ENCODE measurements at places on chromosomes 12 and 14.

- DNase-seq = no peak
Observed at GRCh38 chr14:100747736-100748135, 21.0 kb downstream of the DLK1 start.

DNA sequence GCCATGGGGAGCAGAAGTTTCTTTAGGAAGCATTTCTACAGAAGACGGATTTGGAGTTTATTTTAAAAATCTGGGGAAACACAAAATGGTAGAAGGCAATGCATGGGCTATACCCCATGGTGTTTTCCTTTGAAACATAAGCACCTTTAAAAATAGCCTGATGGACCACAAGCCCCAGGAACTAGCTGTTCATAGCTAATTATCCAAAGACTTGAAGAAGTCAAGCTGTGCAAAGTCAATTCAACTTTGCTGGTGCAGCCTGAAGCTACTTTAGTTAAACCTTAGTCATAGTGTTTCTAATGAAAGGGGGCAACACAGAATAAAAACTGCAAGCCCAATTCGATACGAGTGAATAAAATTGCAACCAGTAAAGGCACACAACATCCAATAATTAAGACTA lies 732.5 kb downstream of the GALC start:
- no peak for DNase-seq

DNA sequence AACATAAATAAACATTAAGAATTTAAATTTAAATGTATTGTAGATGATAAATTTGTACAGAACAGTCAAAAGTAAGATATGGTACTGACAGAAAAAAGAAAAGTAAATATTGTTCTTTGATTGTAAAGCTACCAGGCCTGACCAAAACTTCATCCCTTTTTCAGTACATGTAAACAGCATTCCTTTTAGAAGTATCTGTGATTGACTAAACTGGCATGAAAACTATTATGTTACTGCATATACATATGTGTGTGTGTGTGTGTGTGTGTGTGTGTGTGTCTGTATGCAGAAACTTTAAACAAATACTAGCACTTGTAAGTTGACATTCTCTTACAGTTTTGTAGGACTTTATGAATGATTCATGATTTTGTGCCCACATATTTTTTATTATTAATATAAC lies 270.9 kb downstream of the C12orf50 start:
- DNase-seq = no peak

GRCh38 chr14:104721505-104722431 lies 2.3 kb upstream of the ADSS1 start:
- no peak for DNase-seq

- no peak for DNase-seq
Observed at GRCh38 chr12:12636641-12637040, 25.0 kb downstream of the CREBL2 start.

- DNase-seq = no peak
Observed at GRCh38 chr14:51780741-51781140, 79.7 kb upstream of the GNG2 start.

- DNase-seq = peak; percentile 39
Observed at GRCh38 chr14:100332071-100332639, 9.0 kb downstream of the SLC25A47 start.

DNA sequence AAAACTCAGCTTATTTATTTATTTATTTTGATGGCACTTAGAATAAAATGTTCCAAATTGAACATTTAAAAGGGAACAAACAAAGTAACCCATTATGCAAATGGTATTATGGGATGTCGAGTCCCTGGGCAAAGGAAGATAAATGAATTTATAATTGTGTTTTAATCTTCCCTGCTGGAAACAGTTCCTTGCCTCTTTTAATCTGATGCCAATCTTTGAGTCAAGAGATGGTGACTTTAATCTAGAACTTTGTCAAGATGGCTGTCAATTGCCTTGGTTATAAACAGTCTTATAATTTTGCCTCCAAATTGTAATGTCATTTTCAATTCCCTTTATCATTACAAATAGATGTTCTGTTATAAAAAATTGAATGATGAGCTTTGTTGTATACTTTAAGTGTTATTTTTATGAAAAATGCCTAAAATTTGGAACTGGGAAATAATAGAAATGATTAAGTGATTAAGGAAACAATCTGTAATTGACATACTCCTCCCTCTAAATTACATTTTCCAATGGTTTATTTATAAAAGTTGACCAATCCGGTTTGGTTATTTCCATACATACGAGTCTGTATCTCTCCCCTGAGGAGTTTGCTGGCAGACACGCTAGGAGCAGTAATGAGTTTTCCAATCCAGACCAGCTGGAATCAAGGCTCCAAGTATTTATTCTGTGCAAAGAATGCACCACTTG lies 134.9 kb upstream of the FRMD6 start:
- no peak for DNase-seq

GRCh38 chr12:121825041-121825523 lies 21.3 kb downstream of the SETD1B start:
- no peak for DNase-seq

DNA sequence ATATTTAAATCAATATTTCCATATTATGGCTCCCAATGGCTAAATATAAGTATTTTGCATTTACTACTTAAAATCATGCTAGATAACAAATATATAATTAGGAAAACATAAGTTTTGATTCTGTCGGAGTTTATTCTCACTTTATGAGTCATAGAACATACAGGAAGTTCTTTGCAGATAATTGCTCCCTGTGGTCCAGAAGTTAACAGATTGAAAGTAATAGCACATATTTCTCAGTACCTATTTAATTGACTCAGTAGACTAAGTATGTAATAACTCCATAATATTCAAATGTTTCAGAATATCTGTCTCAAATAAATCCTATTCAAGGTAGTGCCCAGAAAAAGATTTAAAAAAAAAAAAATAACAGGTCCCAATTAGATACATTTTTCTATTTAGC lies 806.0 kb upstream of the ATXN7L3B start:
- no peak for DNase-seq

GRCh38 chr12:45789025-45789424 lies 59.5 kb downstream of the ARID2 start:
- peak; percentile 7 for DNase-seq

DNA sequence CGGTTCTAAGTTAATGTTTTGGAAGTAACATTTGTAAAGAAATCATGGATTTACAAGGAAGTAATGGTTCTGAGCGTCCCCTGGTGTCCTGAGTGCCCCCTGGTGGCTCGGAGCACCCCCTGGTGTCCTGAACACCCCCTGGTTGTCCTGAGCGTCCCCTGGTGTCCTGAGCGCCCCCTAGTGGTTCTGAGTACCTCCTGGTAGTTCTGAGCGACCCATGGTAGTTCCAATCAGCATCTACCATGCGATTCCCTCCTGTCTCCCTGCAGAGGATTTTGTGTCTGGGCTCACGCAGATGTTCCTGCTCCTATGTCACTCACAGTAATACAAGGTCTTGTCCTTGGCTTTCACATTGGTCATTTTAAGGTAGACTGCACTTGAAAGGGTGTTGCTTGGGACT lies 1352.9 kb downstream of the TMEM121 start:
- DNase-seq = peak; percentile 79

GRCh38 chr12:47850153-47851084 lies 30.7 kb upstream of the HDAC7 start:
- no peak for DNase-seq
